ENCODE measurements at places on chromosomes 1 and 21. TPM values are rescaled to one million over a fixed set of nuclear protein-coding genes. Genes with fewer than 3 reads are reported as not detected.

DNA sequence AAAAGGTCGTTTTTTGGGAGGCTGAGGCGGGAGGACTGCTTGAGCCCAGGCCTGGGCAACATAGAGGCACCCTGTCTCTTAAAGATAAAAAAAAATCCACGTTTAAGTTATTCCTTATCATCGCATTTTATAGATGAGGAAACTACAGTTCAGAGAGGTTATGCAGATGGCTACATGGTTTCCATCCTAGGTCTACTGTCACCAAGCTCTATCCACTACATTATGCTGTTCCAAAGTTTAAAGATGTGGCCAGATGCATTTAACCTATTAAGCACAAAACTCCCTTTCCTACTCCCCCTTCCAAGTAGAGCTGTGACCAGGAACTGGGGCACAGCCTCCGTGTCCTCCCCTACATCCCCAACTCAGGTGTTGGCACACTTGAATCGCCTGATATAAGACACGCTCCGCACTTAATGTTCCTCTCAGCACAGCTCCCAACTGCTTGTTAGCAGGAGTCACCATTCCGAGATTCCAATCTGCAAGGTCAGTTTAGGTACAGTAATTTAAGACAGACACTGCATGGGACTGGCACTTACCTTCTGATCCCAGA lies 1.3 kb downstream of the TAF5L start:
- peaks cover 17% of the 10 kb centered on the region for H3K4me1 ChIP-seq
- H3K27ac ChIP-seq, result no peak overlapping the region
- no peak for DNase-seq
- H3K4me3 ChIP-seq, result peak overlapping the region; percentile 95
- no peaks in the 10 kb centered on the region for H3K27me3 ChIP-seq

GRCh38 chr1:107442551-107442950 lies 301.7 kb downstream of the NTNG1 start:
- no peak overlapping the region for H3K4me3 ChIP-seq
- no peaks in the 10 kb centered on the region for H3K4me1 ChIP-seq
- H3K36me3 ChIP-seq, result no peaks in the 10 kb centered on the region
- H3K27me3 ChIP-seq, result peaks cover 22% of the 10 kb centered on the region

DNA sequence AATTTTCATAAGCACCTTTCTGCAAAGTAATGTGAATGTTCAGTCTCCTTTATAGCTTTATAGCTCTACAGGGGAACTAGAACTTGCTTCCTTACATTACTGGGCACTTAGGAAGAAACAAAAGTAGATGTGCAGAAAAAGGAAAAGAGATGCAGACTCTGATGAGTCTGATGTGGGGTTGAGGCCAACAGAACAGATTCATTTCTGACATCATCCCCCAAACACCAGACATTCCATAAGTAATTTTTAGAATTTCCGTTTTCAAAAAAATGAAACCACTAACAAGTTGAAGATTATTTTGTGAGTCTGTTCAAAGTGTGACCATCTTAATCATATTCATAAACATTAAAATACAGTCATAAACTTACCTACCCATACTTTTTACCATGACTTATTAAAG lies 96.0 kb downstream of the NRIP1 start:
- no peak for DNase-seq
- H3K4me1 ChIP-seq, result no peaks in the 10 kb centered on the region
- peaks cover 16% of the 10 kb centered on the region for H3K36me3 ChIP-seq
- H3K27ac ChIP-seq, result no peak overlapping the region
- H3K4me3 ChIP-seq, result no peak overlapping the region
- H3K27me3 ChIP-seq, result no peaks in the 10 kb centered on the region

DNA sequence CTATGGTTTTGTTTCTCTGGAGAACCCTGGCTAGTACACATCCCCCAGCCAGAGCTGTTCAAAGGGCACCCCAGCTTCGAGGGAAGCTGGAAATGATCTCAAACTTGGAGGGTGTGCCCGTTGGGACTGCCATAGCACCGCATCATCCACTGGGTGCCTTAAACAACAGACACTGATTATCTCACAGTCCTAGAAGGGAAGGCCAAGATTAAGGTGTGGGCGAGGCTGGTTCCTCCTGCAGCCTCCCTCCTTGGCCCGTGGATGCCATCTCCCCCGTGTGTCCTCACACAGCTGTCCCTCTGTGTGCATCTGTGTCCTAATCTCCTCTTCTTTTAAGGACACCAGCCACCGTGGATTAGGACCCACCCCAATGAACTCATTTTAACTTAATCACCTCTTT lies 4.2 kb upstream of the IBA57 start:
- no peaks in the 10 kb centered on the region for H3K4me1 ChIP-seq
- H3K36me3 ChIP-seq, result no peaks in the 10 kb centered on the region
- H3K27ac ChIP-seq, result no peak overlapping the region
- DNase-seq, result no peak
- H3K4me3 ChIP-seq, result no peak overlapping the region

DNA sequence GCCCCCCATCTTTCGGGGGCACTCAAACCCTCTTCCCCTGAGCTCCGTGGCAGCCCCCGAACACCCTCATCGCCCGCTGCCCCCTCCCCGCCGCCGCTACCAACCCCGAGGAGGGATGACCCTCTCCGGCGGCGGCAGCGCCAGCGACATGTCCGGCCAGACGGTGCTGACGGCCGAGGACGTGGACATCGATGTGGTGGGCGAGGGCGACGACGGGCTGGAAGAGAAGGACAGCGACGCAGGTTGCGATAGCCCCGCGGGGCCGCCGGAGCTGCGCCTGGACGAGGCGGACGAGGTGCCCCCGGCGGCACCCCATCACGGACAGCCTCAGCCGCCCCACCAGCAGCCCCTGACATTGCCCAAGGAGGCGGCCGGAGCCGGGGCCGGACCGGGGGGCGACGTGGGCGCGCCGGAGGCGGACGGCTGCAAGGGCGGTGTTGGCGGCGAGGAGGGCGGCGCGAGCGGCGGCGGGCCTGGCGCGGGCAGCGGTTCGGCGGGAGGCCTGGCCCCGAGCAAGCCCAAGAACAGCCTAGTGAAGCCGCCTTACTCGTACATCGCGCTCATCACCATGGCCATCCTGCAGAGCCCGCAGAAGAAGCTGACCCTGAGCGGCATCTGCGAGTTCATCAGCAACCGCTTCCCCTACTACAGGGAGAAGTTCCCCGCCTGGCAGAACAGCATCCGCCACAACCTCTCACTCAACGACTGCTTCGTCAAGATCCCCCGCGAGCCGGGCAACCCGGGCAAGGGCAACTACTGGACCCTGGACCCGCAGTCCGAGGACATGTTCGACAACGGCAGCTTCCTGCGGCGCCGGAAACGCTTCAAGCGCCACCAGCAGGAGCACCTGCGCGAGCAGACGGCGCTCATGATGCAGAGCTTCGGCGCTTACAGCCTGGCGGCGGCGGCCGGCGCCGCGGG lies 837 bp downstream of the FOXD3 start:
- H3K27ac ChIP-seq, result no peak overlapping the region
- H3K27me3 ChIP-seq, result peaks cover 100% of the 10 kb centered on the region
- DNase-seq, result no peak

DNA sequence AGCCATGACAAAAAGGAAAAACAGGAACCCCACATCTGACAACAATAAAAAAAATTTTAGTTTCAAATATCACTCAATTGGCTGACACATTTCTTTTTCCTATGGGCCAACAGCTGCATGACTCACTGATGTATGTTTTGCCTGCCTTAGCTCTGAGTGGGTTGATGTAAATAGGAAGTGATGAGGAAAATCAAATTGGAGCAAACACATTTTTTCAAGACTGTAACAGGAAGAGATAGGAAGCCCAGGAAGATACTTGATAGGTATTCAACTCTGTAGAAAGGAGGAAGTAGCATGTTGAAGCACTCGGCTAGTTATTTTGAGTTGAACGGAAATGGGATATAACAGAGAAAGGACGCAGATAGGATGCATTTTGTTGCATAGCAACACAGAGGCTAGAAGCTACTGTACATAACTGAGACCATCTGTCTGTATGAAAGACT lies 168.0 kb upstream of the NR5A2 start:
- DNase-seq, result no peak
- H3K27me3 ChIP-seq, result no peaks in the 10 kb centered on the region
- no peak overlapping the region for H3K4me3 ChIP-seq

DNA sequence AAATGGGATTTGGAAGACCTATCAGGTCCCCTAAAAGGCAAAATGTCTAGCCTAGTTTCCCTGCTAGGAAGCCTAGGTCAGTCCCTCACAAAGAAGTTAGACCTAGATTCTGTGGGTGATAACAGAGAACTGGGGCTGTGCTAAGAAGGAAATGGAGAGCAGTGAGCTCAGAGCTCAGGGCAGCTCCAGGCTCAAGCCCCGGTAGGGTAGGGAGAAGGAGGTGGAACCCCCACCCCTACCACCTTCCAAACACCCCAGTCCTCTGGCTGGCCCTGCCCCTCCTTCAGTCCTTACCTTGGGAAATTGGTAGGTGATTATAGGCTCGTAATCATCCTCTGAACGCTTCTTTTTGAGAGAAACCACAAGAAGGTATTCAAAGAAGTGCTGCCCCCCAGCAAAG lies 1.1 kb downstream of the DENND2D start:
- peaks cover 26% of the 10 kb centered on the region for H3K27me3 ChIP-seq
- no peak overlapping the region for H3K27ac ChIP-seq
- no peaks in the 10 kb centered on the region for H3K36me3 ChIP-seq
- H3K4me1 ChIP-seq, result no peaks in the 10 kb centered on the region
- DNase-seq, result no peak

DNA sequence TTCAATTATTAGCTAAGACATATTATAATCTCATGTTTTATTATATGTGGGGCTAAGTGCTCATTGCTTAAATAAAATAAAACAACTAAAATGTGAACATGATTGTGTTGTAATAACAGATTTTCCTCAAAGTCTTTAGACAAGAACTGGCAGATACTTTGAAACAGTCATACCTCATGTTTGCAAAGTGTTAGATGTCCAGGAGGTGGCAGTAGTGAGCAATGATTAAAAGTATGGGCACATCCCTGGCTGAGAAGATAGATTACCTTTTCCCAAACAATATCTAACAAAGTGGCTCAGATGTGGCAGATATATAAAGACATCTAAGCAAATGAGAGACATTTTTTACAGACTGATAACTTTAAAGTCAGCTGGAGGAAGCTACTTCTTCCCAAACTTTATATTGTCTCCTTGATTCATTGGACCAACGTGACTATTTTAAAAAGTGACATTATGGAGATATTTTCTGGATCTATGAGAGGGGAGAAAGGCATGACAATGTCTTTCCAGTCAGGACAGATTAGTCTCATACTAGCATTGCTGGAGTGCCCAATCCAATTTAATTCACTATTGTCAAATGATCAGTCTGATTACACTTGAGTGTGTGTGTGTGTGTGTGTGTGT lies 269.8 kb downstream of the S1PR1 start:
- no peak overlapping the region for H3K4me3 ChIP-seq
- H3K4me1 ChIP-seq, result no peaks in the 10 kb centered on the region
- no peaks in the 10 kb centered on the region for H3K27me3 ChIP-seq
- H3K27ac ChIP-seq, result no peak overlapping the region
- no peaks in the 10 kb centered on the region for H3K36me3 ChIP-seq
- peak; percentile 56 for DNase-seq

DNA sequence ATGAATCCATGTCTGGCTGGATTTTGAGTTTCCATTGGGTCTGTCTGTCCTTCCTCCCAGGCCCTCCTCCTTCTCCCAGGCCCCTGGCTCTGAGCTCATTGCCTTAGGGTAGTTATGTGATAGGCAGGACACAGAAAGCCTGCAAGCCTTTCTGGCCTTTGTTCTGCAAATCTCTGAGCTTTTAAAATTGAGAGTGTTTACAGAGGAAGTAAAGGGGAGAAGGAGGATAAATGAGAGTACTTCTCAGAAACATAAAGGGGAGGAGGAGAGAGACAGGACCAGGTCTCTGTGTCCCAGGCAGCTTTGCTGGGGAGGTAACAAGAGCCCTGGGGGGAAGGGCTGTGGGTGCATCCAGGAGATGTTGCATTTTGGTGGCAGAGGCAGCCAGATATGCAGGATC lies 126.7 kb downstream of the FOXD2 start:
- no peak overlapping the region for H3K4me3 ChIP-seq
- no peaks in the 10 kb centered on the region for H3K27me3 ChIP-seq
- no peak for DNase-seq
- peaks cover 14% of the 10 kb centered on the region for H3K4me1 ChIP-seq

- no peak for DNase-seq
- H3K27ac ChIP-seq, result peak overlapping the region; percentile 95
Observed at GRCh38 chr1:116390195-116390594, 17.2 kb downstream of the ATP1A1 start.

DNA sequence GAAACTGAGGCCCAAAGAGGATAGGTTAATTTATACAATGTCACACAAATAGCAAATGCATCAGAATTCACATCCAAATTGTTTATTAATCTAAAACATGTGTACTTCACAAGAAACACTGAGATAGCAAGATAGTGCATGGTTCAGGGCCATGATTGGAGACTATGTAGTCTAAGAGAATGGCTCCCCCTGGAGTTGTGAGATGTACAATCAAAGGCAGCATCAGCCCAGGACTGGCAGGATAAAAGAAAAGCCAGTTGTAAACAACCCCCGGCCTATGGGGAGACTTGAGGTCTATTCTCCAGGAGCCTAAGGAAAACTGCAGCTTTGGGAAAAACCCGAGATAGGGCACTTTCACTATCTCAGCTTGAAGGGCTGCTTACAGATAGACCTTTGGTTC lies 511.0 kb downstream of the OMA1 start:
- no peak overlapping the region for H3K4me3 ChIP-seq
- H3K27me3 ChIP-seq, result no peaks in the 10 kb centered on the region
- H3K4me1 ChIP-seq, result no peaks in the 10 kb centered on the region

- H3K27ac ChIP-seq, result peak overlapping the region; percentile 91
- H3K27me3 ChIP-seq, result no peaks in the 10 kb centered on the region
- no peak for DNase-seq
- H3K36me3 ChIP-seq, result no peaks in the 10 kb centered on the region
- no peak overlapping the region for H3K4me3 ChIP-seq
Observed at GRCh38 chr1:87644033-87644578, 315.4 kb downstream of the LMO4 start.

- DNase-seq, result no peak
- no peak overlapping the region for H3K4me3 ChIP-seq
- H3K36me3 ChIP-seq, result no peaks in the 10 kb centered on the region
- H3K4me1 ChIP-seq, result peaks cover 4% of the 10 kb centered on the region
- H3K27ac ChIP-seq, result no peak overlapping the region
Observed at GRCh38 chr1:235004276-235004675, 124.4 kb downstream of the TOMM20 start.

GRCh38 chr1:51572365-51572764 lies 44.5 kb upstream of the OSBPL9 start:
- H3K4me1 ChIP-seq, result peaks cover 29% of the 10 kb centered on the region
- no peaks in the 10 kb centered on the region for H3K36me3 ChIP-seq
- H3K27me3 ChIP-seq, result no peaks in the 10 kb centered on the region
- no peak overlapping the region for H3K4me3 ChIP-seq
- no peak overlapping the region for H3K27ac ChIP-seq

DNA sequence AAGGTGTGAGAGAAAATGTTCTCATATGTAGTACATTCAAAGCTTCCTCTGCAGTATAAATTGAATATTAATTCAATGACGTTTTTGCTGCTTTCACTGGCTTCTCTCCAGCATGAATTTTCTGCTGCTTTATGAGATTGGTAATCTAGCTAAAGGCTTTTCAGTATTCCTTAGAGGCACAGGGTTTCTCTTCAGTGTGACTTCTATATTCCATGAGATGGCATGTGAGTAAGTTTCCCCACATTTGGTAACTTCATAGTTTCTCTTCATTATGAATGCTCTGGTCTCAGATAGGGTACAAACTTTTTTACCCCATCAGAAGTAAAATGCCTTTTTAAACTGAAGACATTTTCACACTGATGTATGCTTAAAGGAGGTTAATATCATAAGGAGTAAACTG lies 10.4 kb upstream of the KLF18 start:
- DNase-seq, result no peak
- H3K27me3 ChIP-seq, result no peaks in the 10 kb centered on the region
- H3K4me1 ChIP-seq, result no peaks in the 10 kb centered on the region
- H3K36me3 ChIP-seq, result no peaks in the 10 kb centered on the region
- H3K4me3 ChIP-seq, result no peak overlapping the region
- no peak overlapping the region for H3K27ac ChIP-seq

The SYT2 gene
- total RNA-seq, result 0.03 TPM

The SLC26A9 gene
- 2.9 TPM for total RNA-seq

The CFHR3 gene
- total RNA-seq, result 0.07 TPM

The CELA3A gene
- not detected for total RNA-seq
